ENCODE measurements at places on chromosomes 7 and 10.

DNA sequence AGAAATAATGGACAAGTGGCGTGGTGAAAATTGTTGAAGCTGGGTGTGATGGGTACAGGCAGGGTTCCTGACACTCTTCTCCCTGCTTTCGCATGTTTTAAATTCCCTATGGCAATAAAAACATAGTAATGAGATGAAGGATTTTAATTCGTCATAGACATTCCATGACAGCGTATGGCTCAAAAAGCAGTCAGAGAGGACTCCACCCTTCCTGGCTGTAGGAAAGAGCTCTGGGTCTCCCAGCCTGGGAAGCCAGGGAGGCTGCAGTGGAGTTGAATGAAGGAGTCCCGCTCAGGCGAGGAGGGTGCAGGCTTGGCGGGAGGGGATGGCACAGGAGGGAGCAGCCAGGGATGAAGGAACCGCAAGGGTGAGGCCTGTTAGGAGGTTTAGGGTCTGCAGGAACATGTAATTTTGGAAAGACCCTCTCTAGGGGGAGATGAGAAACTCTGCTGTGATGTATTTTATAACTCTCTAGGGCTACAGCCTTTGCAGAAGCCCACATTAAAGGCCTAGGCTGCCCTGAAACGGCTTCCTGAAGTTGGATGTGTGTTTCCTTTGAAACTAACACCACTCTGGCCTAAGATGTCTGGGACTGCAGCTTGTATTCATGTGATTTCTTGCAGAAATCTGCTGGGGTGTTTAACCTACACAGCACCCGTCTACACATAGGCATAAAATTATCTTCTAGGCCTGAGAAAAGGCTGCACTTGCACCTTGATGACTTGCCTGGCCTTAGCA is 7.6 kb upstream of the LARP4B start:
- DNase-seq = no peak

DNA sequence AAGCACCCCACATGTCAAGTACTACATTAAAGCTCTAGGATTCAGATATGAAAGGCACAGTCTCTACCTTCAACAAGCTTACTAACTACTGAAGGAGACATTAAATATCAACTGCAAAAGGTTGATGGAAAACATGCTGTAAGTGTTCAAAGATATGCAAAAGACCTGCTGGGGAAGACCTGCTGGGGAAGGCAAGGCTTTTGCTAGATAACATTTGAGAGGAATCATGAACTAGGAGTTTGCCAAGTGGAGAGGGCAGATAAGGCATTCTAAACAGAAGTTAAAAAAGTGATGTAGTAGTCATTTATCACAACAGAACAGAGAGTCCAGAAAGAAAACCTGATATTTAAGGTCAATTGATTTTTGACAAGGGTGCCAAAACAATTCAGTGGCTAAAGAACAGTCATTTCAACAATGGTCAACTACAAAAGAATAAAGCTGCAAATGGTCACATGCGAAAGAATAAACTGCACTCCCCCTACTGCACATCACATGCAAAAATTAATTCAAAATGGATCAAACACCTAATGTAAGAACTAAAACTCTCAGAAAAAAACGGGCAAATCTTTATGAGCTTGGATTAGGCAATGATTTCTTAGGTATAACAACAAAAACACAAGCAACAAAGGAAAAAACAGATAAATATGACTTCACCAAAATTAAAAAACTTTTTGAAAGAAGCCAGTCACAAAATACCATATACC is 23.0 kb upstream of the MSS51 start:
- no peak for DNase-seq

- no peak for DNase-seq
Measured at GRCh38 chr7:98051118-98051744, 55.4 kb upstream of the LMTK2 start.

DNA sequence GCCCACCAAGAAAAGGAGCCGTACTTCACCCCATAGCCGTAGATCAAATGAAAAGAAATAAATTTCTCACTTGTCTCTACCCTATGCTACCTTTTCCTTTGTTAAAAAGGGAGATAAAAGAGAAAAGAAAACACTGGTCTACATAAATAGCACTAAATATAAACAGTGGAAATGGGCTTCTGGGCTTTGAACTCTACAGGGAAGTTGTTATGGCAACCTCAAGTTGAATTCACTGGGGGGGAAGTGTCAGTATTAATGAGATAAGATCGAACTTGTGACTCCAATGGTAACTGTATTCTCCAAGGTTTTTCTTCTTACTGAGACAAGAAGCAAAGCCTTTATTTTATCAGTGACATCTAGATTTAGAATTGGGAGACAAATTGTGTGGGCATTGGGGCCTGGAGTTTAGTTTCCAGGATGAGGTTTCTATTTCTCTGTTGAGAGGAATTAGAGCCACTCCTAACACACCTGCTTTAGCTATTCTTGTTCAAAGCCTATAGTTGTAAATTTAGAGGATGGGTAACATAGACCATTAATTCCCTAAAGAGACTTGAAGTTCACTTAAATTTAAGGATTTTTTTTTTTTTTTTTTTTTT is 604.3 kb upstream of the GALNT17 start:
- no peak for DNase-seq

- DNase-seq = no peak
Measured at GRCh38 chr10:78919181-78919966, 149.4 kb upstream of the ZMIZ1 start.

- no peak for DNase-seq
Measured at GRCh38 chr7:131147604-131148003, 180.1 kb upstream of the MKLN1 start.

DNA sequence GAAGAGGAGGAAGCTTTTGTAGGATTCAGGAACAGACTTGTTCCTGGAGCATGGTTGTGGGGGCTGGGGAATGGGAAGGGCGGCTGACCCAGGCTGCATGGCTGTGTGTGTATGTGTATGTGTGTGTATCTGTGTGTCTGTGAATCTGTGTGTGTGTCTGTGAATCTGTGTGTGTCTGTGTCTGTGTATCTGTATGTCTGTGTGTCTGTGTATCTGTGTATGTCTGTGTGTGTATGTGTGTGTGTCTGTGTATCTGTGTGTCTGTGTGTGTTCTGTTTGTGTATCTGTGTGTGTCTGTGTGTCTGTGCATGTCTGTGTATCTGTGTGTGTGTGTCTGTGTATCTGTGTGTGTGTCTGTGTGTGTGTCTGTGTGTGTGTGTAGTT is 6.6 kb upstream of the STX1A start:
- DNase-seq = no peak

DNA sequence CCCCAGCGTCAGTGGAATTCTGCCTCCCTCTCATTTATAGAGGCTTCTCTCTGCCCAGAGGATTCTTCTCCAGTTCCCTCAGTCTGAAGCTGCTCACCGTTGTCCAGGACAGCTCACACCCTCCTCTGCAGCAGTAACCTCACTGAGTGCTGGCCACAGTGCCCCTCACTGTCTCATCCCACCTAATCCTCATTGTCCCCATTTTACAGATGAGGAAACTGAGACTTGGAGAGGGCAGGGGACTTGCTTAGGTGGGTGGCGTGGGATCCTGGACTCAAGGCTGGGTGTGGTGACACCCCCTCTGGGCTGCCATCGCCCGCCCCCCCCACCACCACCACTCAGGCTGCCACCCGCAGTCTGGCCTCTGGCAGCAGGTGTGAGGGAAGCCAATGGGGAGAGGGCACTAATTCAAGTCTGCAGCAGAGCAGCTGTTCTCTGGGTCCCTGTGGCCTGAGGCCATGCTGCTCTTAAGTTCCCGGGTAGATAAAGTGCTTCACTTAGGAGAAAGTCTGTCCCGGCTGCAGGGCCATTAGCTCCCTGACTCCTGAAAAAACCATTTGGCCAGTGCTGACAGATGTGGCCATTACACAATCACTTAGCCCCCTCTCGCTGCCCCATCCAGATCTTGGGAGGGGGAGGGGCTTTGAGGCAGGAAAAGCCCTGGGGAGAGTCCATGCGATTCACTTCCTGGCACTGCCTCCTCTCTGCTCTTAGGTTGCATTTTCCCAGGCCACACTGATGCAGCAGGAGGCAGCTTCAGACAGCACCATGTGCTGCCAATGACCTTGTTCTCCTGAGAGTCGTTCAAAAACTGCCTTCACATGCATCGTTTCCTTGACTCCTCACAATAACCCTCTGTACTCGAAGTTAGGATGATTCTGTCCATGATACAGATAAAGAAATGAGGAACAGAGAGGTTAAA is 36.3 kb downstream of the DRGX start:
- DNase-seq = no peak

DNA sequence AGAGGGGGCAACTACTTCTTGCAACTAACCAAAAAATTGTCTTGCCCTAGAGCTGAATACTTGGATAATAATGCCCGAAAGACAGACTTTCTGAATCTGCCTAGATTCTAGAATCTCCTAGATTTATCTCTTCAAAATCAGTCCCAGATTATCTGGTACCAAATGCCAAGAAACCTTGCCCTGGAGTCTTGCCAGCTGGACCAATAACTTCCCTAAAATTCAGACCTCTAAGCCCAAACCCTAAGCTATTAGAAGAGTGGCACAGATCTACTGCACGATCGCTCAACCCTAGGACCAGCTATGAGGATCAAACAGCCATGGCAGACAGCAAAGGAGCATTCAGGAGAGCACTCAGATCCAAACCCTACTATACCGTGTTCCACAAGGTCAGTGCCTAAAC is 45.0 kb downstream of the ARMH3 start:
- DNase-seq = no peak

DNA sequence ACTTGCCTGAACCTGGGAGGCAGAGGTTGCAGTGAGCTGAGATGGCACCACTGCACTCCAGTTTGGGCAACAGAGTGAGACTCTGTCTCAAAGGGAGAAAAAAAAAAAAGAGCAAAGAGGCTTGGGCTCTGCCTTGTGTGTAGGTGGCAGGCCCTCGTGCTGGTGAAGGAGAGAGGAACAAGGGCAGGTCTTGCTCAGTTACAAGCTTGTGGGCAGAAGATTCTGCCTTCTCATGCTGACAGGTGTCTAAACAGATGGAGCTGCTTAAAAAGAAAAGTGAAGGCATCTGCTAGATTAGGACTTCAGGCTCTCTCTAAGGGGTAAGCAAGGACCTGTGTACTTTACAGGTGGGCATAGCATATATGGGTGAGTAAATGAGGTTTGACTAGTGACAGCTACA is 65.5 kb upstream of the TRIM8 start:
- no peak for DNase-seq

GRCh38 chr10:62528441-62528840 is 154.3 kb downstream of the ZNF365 start:
- DNase-seq = no peak

DNA sequence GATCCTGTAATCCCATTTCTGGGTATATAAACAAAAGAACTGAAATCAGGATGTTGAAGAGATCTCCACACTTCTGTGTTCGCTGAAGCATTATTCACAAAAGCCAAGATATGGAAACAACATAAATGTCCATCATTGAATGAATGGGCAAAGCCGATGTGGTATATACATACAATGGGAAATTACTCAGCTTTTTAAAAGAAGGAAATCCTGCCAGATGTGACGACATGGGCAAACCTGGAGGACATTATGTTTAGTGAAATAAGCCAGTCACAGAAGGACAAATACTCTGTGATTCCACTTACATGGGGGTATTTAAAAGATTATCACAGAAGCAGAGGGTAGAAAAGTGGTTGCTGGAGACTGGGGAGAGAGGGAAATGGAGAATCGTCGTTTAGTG is 23.9 kb upstream of the FAM107B start:
- DNase-seq = no peak

- no peak for DNase-seq
Measured at GRCh38 chr7:95095259-95095965, 188.0 kb downstream of the PPP1R9A start.

- DNase-seq = no peak
Measured at GRCh38 chr10:49162761-49163310, 25.4 kb downstream of the TMEM273 start.
